ENCODE measurements at places on chromosomes 16 and 17.

GRCh38 chr17:17053446-17054379, 11.5 kb downstream of the MPRIP start:
- DNase-seq, result no peak

GRCh38 chr16:58109330-58109729, 19.9 kb downstream of the CFAP20 start:
- no peak for DNase-seq

- DNase-seq, result no peak
Measured at GRCh38 chr17:49676276-49676868, 1.5 kb downstream of the SPOP start.

- DNase-seq, result no peak
Measured at GRCh38 chr17:69796078-69796477, 278.9 kb upstream of the KCNJ16 start.

DNA sequence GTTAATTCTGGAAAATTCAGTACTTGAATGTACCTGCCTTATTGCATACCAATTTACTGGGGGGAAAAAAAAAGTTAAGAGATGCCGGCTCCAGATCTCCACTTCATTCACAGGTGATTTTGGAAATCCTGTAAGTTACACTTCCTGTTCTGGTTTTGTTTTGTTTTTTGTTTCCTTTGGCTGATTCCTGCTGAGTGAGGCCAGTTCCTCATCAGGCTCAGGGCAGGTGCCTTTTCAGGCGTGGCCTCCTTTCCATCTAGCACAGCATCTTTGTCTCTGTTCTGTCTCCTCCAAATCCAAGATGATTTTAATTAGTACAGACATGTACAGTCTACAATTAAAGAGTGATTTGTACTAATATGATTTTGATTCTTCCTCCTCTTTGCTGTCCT, 19.2 kb downstream of the CYB561 start:
- no peak for DNase-seq

DNA sequence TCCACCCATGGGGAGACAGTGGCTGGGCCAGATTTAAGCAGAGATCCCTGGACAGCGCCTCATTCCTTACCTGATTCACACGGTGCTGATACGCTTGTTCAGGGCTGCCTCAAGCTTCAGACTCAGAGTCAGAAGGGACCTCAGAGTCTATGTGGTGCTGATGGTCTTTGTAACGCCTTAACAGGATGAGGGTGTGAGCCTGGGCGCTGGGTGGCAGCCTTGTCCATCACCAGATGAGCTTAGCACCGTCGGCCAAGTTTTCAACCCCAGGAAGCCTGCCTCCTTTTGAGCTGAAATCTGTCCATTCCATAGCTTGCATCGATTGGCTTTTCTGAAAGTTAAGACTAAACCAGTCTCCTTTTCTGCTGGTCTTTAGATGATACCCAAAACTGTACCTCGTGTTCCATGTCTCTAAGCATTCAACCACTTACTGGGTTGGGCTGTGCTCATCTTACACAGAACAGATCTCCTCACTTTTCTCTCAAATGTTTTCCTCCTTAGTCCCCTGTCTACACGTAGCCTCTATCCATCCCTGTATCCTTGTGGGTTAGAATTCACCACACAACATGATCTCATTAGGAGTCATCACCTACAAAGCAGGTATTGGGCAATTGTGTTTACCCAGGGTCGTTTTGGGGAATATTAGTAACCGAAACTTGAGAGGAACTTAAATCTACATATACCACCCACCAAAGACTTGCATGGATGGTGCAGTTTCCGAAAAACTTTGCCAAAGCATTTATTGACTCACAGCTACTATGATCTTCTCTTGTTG, 573.4 kb downstream of the CDH13 start:
- DNase-seq, result no peak

- DNase-seq, result no peak
Measured at GRCh38 chr16:886084-886543, 84.7 kb downstream of the LMF1 start.

DNA sequence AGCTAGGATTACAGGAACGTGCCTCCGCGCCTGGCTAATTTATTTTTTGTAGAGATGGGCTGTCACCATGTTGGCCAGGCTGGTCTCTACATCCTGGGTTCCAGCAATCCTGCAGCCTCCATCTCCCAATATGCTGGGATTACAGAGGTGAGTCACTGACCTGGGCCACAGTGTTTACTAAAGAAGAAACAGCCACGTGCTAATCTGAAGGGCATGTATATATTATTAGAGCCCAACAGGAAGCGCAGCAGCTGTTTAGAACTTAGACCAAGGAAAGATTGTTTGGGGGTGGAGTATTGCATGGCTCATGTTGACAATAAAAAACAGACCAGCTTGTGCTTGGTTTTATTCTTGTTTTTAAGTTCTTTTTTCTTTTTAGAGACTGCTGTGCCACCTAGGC, 60.2 kb downstream of the HAPSTR1 start:
- no peak for DNase-seq

- no peak for DNase-seq
Measured at GRCh38 chr16:73434621-73435020, 386.7 kb upstream of the ZFHX3 start.

DNA sequence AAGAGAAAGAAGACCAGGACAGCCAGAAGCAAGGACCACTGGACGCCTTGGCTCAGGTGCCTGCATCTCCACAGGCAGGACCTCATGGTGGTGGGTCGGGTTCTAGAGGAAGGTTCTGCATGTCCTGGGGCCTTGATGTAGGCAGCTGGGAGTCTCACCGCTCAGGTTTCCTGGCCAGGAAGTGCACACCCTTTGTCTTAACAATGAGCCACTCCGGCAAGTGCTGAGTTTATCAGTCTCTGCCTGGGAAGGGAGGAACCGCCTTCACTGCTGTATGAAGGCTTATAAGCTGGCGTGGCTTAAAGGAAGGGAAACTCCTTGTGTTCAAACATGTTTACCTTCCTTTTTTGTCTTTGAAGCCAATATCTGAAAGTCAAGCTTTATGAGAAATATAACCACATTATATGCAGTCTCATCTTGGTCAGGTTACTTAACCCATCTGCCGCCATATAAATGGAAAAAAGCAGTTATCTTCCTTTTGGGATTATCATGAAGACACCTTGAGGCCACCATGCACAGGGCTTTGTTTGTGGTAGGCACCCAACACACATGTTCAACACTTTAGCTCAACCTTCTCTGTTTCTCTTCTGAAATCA, at the start of gene ST6GALNAC1:
Gene ST6GALNAC1 (minus strand): TSS at position 205 of the 596 bp plus-strand sequence. CDS start 119 bp downstream, at position 86.
- DNase-seq, result peak; percentile 6

GRCh38 chr17:40623419-40624210, 24.0 kb downstream of the SMARCE1 start:
- no peak for DNase-seq

GRCh38 chr16:50737420-50737959, 4.4 kb upstream of the CYLD start:
- no peak for DNase-seq

DNA sequence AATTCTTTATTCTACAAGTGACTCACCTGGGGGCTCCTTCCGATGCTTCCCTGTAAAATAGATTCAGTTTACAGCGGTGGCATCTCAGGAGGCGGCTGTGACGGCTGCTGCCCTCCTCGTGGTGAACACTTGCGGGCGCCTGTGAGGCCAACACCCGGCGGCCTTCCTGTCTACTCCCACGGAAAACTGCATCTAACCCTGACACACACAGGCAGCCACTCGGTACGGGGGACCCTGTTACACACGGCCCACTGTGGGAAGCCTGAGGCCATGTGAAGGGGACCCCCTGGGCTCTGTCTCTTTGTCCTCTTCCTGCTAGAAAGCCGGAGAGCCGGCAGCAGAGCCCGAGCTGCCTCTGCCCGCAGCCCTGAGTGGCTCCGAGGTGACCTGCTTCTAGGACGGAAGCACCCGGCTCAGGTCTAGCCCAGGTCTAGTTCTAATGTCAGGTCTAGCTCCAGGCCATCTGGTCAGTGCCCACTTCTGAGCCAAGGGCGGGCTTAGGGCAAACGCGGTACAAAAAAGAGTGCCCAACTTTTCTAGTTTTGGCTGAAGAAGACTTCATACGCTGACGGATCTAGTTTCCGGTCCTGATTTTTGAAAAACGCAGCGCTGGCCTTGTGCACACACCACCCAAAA, 159.4 kb downstream of the ENGASE start:
- DNase-seq, result no peak

DNA sequence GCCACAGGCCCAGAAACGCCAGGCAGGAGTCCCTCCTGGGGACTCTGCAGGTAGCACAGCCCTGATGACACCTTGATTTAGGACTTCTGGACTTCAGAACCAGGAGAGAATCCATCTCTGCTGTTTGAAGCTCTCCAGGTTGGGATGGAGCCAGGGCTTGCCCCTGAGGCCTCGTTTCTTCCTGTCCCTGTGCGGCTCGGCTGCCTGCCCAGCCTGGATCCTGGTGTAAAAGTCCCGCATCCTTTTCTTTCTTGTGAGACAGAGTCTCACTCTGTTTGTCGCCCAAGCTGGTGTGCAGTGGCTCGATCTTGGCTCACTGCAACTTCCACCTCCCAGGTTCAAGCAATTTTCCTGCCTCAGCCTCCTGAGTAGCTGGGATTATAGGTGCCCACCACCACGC, 17.9 kb upstream of the CBX4 start:
- no peak for DNase-seq
